ENCODE measurements at places on chromosomes 1 and 21.

GRCh38 chr1:219732814-219733491 is 120.0 kb upstream of the ZC3H11B start:
- no peak for DNase-seq

GRCh38 chr1:7389906-7390603 is 381.0 kb upstream of the VAMP3 start:
- no peak for DNase-seq

DNA sequence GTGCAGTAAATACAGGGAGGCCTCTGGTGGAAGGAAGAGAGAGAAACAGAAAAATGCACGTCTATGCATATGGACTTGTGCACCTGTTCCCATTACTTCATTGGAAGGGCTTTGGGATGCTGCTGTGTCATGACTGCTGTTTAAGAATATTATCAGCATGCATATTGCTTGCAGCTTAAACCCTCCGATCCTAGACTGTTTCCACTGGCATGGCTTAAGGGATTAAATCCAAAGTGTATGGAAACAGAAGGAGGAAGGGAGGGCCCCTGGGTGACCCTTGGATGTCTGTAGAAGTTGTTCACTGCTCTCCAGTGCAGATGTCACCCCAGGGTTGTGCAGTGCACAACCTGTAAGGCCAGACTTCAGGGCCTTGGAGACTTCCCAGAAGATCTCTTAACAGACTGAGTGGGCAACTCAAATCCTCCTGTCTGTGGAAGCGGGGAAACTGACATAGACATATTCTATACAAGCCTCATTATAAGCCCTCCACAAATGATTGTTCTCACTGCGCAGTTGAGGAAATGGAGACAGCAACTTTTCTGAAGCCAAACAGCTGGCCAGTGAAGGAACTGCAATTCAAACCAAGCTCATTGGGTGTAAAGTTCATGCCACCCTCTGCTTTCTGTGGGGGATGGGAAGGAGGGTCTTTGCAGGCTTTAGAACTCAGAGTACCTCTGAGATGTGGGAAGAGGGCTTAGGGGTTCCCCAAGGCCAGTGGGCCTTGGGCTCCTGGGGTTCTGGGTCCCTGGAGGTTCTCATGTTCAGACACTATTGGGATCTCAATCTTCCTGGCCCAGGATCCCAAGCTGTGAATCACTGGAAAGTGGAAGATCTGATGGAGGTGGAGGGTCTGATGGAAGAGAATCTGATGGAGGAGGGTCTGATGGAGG is 73.8 kb downstream of the UMODL1 start:
- DNase-seq: no peak

DNA sequence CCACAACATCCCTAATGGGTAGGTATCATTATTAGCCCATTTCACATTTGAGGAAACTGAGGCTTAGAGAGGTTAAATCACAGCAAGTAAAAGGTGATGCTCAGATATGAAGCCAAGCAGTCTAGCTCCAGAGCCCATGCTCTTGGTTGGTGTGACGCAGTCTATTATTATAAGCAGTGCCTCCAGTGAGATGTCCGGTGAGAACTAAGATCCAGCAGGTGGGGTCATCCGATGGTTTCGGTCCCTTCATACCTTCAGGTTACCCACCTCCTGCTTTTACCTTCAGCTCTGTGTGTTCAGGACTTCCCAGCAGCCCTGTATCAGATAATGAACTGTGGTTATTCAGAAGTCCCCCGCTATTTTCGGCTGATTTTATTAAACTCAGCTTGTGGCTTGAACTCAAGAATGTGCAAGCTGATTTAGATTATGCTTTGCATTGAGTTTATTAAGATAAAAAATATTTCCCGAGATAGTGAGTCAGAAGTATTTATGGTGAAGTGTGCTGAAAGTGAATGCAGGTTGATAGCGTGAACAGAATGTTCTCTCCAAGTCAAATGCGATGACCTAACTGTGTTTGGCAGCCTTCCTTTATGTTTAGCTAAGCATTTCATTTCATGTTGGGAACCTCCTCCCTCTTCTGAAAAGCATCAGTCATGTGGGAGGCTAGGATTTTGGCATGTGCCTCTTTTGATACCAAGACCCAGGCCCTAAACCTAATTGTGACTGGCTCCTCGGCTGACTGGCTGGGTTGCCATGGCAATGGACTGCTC is 160.9 kb upstream of the UBE2U start:
- peak; percentile 83 for DNase-seq

- DNase-seq: no peak
Observed at GRCh38 chr1:63775418-63776127, 1.8 kb downstream of the ROR1 start.

DNA sequence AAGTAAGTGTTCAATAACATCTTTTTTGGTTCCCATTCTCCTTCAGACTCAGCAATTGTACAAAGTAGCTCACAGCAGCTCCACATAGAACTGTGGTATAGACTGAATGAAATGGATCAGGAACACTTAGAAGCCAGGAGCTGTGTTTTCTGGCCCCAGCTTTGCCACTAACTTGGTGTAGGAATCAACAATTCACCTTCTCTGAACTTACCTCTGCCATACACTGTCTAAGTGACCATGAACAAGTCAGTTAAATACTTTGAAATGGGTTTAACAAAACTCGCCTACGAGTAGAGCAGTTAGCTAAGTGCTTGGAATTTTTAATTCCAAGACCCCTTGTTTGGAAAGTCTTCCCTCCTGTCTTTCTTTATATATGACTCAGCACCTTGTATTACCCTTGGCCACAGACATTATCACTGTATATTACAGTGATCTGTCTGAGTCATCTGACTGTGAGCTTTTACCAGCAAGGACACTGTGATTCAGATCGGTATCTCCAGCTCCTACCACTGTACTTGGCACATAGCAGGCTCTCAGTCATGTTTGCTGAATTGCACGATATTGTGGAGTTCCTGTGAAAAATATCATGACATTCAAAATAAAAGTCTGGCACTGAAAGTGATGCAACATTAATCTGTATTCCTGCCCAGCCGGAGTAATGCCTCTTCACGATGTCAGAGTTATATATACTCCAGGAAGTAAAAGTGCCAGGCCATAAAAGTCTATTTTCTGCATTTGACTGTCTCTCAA is 101.7 kb upstream of the BEND5 start:
- peak; percentile 92 for DNase-seq

DNA sequence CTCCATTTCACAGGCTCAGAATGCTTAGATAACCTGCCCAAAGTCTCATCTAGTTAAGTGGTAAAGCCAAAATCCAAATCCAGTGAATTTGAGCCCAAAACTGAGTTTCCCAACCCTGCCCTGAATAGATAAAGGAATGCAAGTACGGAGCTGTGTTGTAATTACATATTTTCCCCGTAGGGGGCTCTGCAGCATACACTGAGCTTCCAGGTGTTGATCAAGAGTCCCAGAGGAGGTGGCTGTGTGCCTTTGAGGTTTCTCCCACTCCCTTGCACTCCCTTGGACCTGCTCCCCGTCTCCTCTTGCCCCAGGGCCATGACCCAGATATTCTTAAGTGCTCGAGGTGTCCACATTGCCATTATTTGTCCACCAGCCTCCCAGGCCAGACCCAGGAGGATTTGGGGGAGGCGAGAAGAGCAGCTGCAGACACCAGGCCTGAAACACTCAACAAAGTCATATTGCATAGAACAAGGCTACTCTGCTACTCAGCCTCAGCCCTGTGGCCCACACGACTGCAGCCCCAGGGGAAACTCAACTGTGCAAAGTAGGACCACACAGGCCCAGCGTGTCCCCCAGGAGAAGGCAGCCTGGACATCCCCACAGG is 18.4 kb upstream of the LY9 start:
- DNase-seq: no peak

DNA sequence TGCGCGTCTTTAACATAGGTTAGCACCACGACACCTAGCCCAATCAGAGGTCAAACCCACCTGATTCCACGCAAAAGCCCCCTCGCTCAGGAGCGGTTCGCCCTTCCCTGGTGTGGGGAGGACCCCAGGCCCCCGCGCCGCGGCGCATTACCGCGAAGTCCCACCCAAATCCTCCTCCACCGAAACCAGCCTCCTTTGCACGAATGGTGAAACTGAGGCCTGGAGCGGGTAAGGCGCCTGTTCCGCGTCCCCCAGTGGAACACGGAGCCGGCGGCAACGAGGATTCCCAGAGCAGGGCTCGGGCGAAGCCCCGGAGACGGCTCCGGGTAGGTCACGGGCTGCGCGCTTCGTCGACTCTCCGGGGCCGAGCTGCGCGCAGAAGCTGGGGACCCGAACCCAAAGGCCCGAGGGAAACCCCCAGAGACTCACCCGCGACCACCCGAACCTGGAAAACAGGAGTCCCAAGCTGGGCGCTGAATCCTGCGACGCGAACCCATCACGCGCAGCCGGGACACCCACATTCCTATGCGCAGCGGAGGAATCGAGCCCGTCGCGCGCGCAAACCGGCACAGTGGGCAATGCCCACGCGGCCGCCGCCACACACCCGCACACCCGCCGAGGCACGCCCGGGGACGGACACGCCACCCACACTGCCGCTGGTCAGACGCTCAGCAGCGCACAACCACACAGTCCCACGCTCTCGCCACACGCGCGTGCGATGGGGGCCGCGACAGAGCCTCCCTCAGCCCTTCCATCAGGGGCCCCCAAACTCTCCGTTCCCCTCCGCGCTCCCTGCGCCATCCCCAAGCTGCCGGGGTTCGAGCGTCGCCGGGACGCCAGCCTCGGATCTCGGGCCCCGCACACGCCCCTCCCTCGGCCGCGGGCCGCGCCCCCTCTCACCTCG is 507 bp downstream of the GLIS1 start:
- no peak for DNase-seq

- no peak for DNase-seq
Observed at GRCh38 chr1:210214573-210215409, 17.8 kb upstream of the SERTAD4 start.

GRCh38 chr1:8858112-8858668 is 20.3 kb downstream of the ENO1 start:
- DNase-seq: peak; percentile 75

DNA sequence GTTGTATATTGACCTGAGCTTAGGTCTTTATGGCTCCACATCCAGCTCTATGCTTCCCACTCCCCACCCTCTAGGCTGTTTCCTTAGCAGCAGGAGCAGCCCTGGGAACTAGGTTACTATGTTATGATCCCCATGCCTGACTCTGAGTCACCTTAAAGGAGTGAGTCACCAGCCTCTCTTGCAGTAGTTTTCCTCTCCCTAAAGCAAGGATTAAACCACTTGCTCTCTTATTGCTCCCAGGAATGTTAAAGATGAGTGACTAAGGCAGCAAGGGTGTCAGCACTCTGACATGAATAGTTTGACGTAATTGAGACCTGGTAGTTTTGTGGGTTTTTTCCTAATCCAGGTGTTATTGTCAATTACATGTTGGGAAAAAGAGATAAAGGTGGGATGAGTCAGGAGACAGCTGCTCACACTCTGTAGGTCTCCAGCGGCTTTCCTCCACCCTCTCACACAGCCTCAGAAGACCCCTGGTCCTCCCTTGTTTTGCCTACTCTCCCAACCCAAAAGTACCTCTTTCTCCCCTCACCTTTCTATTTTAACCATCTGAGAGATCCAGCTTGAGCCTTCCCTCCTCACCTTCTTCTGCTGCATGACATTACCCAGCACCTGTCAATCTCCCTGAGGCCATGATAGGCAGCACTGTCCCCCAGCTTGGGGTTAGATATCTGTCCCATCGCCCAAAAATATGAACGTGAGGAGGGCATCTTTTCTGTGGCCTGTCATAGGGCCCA is 369.1 kb upstream of the VAMP3 start:
- DNase-seq: peak; percentile 96

DNA sequence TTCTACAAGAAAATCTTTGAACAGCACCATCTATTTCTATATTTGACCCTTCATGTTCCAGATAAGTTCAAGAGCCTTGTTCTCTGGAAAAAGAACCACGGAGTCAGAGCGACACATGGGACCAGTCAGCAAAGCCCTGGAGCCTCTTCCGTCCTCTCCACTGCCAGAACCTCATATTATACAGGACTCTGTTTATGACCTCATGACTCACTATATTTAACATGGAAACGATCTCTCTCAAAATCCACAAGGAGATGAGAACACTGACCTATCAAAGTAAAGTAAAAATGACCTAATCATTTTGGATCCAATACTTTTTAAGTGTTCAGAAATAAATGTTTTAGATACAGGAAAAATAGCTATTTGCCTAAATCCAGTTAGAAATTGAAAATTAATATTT is 124.6 kb upstream of the KRTAP19-8 start:
- peak; percentile 74 for DNase-seq

DNA sequence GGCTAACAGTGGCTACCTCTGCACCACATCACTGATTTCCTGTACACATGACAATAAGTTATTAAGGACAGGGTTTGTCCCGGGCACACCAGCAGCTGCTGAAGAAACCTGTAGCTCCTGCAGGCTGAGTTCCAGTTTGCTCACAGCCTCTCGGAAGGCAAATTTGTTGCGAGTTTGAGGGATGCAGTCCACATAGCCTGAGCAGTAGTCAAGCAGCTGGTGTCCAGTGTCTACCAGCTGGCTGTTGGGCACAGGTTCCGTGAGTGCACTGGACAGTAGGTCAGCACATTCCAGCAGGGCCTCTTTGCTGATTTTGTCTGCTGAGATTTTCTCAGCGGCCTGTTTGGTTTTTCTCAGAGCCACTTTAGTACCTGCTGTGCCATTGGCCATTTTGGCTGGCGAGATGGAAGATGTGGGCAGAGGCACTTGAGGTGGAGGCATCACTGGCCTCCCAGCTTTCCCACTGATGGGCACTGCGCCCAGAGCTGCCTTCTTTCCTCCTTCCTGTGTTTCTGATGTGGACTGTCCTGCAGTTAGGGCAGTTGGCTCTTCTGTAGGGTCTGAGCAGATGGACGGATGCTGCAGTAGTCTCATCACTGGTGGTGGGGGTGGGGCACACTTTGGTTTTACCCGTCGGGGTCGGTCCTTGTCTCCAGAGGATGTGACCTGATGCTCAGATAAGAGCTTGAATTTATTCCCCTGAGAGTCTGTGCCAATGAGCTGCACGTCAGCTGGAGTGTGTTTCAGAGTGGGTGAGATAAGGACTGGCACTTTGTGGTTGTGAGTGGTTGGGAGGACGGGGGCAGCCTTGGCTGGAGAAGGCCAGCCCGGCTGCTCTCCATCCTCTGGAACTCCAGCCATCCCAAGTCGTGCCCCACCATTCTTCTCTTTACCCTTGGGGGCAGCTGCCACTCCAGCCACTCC is 26.1 kb downstream of the TOR3A start:
- DNase-seq: no peak

GRCh38 chr1:25537153-25537831 is 6.1 kb upstream of the LDLRAP1 start:
- DNase-seq: no peak

DNA sequence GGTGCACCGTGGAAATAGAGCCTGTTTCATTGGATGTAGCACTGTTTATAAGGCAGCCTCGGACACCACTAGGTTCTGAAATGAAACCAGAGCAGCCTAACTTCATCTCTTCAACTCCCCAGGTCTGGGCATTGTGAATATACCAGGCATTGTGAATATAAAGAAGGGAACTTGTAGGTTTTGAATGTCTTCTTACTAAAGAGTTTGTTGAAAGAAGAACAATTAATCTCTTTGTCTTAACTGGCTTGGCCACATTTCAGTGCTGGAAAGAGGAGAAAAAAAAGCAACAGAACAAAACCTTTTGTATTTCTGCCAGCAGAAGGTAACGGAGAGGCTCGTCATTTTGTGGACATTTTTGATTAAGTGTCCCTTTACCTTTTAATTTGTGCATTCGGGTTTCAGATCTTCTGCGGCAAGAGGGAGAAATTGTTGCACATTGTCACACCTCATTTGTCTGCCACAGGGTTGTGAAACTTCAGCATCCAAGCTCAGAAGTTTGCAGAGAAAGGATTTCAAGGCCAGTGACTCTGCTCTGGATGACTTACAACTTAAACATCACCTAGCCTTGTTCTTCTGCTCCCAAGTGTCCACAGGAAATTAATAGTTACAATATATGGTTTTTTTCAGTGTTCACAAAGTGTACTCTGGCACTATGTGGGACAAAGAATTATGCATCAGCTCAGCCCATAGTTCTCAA is 158.3 kb downstream of the KAZN start:
- DNase-seq: no peak

- peak; percentile 37 for DNase-seq
Observed at GRCh38 chr1:99682291-99682751, 36.4 kb downstream of the PALMD start.
